ENCODE measurements at places on chromosomes 11 and 22.

DNA sequence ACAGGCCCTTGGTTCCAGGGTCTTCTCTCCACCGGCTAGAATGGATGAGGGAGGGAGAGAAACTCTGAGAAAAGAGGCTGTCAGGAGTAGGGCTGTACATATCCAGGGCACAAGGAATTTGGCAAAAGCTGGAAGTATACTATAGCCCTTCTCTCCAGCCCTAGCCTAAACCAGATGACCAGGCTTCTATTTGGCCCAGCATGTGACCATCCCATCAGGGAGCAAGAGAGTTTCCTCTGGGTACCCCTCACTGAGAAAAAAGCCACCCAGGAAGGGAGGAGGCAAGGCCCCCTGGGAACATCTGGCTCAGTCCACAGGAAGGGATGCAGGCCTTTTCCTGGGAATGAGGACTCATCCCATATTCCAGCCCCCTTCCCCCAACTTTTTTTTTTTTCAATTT, 8.3 kb downstream of the CD44 start:
- no peak for DNase-seq

DNA sequence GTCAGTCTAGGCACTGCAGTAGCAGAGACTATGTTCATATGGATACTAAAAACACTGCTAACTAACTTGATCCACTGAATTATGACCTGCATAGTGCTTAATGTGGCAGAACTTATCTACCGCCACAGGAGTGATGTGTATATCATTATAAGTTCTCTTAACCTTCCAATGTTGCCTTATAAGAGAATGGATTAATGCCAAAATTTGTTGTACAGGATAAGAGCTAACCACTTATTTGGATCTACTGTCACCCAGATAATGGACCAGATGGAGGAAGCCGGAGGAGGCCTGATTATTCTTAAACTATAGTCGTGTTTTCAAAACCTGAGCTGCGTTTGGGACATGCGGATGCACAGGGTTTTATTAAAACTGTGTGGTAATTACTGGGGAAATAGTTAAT, 1.9 kb upstream of the OR51B4 start:
- no peak for DNase-seq

GRCh38 chr11:125994509-125994908, 48.7 kb downstream of the VSIG10L2 start:
- DNase-seq: no peak

DNA sequence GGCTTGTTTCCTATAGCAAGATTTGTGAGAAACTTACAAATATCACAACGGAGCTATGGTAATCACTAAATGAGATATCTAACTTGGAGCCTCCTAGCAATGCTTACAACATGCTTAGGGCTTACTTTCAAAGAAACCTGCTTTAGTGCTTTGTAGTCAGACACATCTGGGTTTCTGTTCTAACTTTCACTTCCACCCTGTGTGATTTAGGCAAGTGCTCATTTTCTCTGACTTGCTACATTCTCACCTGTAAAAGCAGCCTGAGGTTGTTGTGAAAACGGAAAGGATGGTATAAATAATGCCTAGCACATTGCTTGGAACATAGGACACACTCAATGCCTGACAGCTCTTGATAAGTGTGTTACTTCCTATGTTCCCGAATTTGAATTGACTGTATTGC, 45.6 kb downstream of the LRRC4C start:
- no peak for DNase-seq

DNA sequence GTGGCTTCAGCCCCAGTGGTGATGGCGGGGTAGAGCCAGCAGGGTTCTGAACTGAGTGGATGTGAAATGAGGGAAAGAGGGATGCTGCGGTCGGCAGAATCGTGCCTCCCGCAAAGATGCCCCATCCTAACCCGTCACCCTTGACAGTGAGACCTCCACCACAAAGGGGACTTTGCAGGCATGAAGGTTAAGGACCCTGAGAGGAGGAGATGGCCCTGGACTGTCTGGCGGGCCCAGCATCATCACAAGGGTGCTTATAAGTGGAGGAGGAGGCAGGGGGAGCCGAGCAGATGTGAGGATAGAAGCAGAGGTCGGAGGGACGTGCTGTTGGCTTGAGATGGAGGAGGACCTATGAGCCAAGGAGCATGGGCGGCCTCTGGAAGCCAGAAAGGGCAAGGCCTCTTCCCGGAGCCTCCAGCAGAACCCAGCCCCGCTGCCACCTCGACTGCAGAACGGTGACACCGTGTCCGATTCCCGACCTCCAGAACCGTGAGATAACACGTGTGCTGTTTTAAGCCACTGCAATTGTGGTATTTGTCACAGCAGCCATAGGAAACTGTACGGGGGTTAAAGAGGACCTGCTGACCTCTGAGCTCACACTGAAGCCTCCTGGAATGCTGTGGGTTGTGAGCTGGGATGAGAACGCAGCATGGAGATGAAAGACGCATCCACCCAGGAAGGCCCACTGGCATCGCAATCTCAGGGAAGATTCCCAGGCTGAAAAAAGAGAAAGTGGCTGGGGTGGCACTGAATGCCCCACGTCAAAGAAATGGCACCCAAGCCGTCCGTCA, 10.9 kb downstream of the LINC01488 start:
- no peak for DNase-seq

GRCh38 chr22:21641417-21641788, 699 bp upstream of the SDF2L1 start:
- no peak for DNase-seq

Data from esophagus muscularis mucosa (tissue), 4 donors.